ENCODE measurements at places on chromosomes 1 and 21. TPM values are rescaled to one million over a fixed set of nuclear protein-coding genes. Genes with fewer than 3 reads are reported as not detected.

- DNase-seq, result no peak
Measured at GRCh38 chr1:29852248-29852647, 615.9 kb downstream of the PTPRU start.

DNA sequence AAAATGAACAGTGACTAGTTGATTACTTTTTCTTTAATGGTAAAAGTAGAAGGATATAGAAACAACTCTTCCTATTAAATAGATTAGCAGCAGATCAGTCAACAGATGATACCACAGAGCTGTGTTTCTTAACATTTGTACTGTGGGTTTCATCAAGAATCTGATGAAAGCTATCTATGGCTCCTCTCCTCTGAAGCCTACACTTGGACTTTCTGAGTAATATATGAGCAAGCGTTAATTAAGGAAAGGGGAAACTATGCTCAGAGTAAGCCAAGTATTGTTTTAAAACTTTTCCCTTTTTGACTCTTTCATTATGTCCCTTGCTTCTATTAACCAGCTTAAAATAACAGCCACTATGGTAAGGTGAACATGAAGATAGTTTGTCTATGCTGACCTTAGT is 10.8 kb downstream of the ARID4B start:
- no peak for DNase-seq

GRCh38 chr1:198040880-198041279 is 115.9 kb upstream of the NEK7 start:
- DNase-seq, result no peak

GRCh38 chr1:14737561-14738094 is 139.1 kb downstream of the KAZN start:
- no peak for DNase-seq

DNA sequence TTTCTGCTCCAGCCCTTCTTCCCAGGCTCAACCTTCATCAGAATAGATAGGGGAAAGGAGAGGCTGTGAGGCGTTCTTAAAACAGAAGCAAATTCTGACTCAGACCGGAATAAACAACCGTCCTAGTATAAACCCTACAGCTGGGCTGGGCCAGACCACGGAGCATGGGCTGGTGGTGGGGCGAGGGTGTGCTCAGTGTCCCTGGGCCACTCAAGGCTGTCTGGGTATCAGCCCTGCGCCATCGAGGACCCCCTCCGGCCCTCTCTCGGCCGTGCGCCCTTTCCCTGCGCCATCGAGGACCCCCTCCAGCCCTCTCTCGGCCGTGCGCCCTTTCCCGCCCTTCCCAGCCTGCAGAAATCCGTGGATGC is 36.0 kb downstream of the CAPN2 start:
- DNase-seq, result no peak

- DNase-seq, result no peak
Measured at GRCh38 chr1:91683598-91683951, 182.9 kb downstream of the CDC7 start.

GRCh38 chr1:115194506-115194905 is 105.2 kb upstream of the TSPAN2 start:
- no peak for DNase-seq

The ERI3 gene
- 82.1 TPM for polyA plus RNA-seq

The ZNF692 gene
- polyA plus RNA-seq, result 41.7 TPM

The BCL2L15 gene
- polyA plus RNA-seq, result 0.56 TPM

The DNAJC6 gene
- 5.4 TPM for polyA plus RNA-seq
